ENCODE measurements at places on chromosomes 13 and 19.

DNA sequence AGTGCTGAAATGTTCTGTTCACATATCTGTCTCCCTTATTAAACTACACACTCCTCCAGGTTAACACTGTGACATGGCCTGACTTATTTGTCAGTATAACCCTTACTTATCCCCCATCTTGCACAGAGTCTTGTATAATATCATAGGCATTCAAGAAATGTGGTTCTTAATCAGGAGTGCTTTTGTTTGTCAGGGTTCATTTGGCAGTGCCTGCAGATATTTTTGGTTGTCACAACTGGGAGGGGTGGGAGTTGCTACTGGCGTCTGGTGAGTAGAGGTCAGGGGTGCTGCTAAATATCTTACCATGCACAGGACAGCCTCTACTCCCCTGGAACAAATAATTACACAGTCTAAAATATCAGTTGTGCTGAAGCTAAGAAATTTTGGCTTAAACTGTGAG lies 20.4 kb upstream of the OBI1 start:
- no peak for DNase-seq

DNA sequence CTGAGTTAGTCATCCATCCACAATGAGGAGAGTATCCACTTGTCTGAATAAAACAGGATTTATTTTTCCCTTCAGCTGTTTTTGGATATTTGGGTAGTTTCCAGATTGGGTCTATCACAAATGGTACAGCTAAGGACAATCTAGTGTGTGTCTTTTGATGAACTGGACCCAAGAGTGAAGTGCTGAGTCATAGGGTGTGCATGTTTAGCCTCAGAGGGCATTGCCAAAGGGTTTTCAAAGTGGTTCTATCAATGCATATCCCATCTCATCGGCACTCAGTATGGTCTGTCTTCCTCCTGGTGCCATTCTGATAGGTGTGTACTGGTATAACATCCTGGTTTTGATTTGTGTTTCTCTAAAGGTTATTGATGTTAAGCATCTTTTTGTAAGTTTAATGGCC lies 62.3 kb downstream of the GSX1 start:
- no peak for DNase-seq

- no peak for DNase-seq
Measured at GRCh38 chr13:63774133-63774532, 2358.5 kb upstream of the PCDH20 start.

DNA sequence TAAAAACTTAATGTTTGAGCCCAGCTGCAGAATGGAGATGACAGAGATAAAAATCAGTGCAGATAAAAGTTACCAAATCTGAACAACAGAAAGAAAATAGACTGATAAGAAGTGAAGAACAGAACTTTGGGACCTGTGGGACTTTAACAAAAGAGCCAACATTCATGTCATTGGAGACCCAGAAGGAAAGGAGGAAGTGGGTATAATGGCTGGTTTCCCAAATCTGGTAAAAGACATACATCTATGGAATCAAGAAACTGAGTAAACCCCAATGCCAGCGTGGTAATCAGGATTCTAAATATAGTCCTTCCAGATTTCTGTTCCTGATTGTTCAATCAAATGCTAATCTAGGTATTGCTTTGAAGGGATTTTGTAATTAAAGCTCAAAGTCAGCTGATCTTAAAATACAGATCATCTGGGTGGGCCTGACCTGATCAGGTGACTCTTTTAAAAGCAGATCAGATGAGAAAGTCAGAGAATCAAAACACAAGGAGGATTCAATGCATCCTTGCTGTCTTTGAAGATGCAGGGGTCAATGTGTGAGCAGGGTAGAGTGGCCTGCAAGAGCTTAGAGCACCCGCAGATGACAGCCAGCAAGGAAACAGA lies 25.3 kb upstream of the CEACAM20 start:
- DNase-seq: no peak

- no peak for DNase-seq
Measured at GRCh38 chr13:112669881-112670499, 19.8 kb upstream of the ATP11A start.

Data from activated T-helper 2 cell treated with anti-CD3 and anti-CD28 coated beads, Interferon-gamma antibody, Interleukin-2, Interleukin-4, amounts not matched to agents 10 μg/mL and 5 μg/mL and 100 μg/mL, durations not matched to agents 14 hours and 24 hours and 36 hours (primary cell).